ENCODE measurements at places on chromosomes 5 and 9.

DNA sequence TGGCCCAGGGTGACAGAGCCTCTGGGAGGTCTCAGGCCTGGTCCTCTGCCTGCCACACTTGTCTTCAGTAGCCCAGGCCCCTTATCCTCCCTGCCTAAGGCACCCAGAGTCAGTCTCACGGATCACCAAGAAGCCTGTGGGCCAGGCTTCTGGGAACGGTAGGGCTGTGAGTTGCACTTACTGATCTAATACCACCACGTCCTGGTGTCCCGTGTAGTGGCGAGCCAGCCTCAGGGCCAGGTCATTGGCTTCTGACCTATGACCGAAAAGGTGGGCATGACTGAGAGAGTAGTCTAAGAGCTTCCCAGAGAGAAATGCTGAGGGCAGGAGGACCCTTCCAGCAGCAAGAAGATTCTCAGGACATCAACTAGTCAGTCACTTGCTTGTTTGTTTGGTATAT lies 7.4 kb downstream of the PHYKPL start:
- DNase-seq, result no peak

DNA sequence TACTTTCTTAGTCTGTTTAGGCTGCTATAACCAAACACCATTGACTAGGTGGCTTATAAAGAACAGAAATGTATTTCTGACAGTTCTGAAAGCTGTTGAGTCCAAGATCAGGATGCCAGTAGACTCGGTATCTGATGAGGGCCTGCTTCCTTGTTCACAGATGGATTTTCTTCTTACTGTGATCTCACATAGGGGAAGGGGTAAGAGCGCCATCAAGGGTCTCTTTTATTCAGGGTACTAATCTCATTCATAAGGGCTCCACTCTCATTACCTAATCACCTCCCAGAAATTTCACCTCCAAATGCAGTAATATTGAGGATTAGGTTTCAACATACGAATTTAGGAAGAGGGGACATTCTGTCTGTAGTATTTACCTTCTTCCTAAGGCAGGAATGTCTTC lies 384.0 kb upstream of the DMAC1 start:
- DNase-seq, result no peak

DNA sequence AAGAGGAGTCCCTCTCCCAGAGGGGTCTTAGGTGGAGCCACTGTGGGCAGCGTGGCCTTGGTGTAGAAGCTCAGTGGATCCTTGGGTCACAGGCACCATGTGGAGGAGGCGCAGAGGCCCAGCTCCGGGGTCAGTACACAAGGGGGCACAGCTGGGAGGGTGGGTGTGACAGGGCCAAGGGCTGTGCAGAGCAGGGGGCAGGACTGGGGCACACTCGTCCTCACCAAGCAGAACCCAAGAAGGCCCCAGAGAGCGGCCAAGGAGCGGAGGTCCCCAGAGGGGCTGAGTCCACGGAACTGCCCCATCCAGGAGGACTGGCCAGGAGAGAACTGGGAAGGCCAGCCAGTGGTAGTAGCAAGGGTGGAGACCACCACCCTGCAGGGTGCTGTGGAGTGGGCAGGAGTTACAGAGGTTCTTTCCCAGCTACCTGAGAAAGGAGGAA lies 2.5 kb upstream of the LPCAT1 start:
- DNase-seq, result peak; percentile 8

- DNase-seq, result no peak
Observed at GRCh38 chr9:123997665-123998277, 13.8 kb upstream of the LHX2 start.

DNA sequence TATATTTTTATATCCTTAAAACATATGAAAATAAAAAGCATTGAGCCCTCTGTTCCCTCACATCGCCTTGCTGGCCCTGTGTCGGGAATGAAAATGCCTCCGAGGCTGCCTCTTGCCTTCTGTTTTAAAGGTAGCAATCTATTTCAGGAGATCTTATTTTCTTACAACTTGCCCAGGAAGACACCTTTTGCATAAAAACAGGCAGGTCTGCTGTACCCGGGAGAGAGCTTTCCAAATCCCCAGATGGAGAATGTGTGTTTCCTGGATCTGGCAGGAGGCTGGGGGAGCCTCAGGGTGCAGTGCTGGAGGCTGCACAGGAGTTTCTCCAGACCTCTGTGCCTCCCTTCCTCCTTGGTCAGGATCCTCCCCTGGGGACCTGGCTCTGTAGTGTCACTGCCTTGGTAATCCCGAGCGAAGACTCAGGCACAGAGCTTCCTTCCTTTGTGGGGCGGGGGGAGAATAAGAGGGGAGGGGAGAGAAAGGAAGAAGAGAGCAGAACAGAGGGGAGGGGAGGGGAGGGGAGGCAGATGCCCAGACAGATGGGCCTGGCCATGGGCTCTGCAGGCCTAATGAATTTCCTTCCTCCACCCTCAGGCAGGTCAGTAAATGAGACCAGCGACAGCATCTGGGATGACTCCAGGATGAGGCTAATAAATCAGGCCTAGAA lies 104.0 kb upstream of the BOD1 start:
- DNase-seq, result no peak

DNA sequence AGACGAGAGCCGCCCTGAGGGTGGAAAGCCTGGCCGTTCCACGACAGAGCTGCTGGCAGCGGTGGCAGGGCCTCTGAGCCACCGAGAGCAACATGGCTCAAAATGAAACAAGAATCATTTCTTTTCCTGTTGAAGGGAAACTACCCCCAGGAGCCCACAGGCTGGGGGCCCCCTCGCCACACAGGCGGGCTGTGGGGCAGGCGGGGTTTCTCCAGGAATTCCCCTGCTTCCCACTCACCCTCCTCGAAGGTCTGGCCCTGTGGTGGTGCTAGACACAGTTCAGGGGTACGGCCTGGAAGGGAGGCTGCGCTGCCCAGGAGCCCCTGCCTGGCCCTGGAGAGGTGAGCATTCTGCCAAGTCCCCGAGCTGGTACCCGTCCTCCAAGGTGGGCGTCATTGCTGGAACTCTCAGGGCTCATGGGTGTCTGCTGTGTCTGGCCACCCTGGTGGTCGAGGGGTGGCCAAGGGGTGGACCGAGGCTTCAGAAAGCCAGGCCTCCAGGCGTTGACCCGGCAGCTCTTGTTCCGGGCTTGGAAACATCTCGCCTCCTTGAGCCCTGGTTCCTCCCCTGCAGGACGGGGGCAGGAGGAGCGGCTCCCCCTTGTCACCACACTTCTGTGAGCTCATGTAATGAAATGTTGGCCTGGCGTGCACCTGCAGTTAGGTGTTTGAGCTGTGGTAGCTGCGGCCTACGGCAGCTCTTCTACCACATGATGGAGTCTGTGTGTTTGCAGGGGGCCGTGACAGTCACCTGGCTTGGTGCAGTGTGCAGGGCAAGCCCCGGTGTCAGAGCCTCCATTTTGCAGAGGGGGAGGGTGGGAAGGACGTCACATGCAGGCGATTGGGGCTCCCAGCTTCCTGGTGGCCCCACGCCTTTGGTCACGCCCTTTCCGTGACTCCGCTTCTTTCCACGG lies 65.3 kb downstream of the RXRA start:
- DNase-seq, result no peak

DNA sequence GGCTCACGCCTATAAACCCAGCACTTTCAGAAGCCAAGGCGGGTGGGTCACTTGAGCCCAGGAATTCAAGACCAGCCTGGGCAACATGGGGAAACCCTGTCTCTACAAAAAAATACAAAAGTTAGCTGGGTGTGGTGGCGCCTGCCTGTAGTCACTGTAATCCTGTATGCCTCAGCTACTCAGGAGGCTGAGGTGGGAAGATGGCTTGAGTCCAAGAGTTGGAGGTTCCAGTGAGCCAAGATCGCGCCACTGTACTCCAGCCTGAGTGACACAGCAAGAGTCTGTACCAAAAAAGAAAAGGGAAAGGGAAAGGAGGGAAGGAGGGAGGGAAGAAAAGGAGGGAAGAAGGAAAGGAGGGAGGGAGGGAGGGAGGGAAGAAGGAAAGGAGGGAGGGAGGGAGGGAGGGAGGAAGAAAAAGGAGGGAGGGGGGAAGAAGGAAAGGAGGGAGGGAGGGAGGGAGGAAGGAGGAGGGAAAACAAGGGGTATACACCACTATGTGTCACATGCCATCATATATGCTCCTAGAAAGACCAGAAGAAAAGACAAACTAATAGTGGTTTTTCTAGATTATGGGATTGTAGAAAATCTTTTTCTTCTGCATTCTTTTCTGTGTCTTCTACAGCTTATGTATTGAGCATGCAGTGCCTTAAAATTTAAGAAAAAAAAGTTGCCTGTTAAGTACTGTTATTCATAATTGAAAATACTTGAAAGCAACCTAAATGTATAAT lies 240.1 kb downstream of the DENND1A start:
- DNase-seq, result no peak

Data from ovary (tissue), 10 donors.